ENCODE measurements at places on chromosomes 11 and 22.
A peak's percentile ranks its signal among the peaks of the same experiment; 100 is the strongest.

- peak; percentile 21 for DNase-seq
Measured at GRCh38 chr22:30044369-30044768, 35.9 kb upstream of the HORMAD2 start.

DNA sequence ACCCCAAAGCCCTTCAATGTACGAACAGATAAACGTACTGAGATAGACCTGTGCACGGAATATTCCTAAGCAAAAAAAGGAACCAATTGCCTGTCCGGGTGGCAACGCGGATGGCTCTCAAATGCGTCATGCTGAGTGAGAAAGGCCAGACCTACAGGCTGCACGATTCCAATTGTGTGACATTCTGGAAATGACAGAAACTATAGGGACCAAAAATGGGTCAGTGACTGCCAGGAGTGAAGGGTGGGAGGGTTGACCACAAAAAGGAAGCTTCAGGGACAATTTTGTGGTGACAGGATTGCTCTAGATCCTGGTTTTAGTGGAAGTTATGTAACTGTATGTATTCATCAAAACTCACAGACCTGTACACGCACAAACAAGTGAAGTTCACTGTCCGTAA is 24.0 kb upstream of the SYT8 start:
- no peak for DNase-seq

DNA sequence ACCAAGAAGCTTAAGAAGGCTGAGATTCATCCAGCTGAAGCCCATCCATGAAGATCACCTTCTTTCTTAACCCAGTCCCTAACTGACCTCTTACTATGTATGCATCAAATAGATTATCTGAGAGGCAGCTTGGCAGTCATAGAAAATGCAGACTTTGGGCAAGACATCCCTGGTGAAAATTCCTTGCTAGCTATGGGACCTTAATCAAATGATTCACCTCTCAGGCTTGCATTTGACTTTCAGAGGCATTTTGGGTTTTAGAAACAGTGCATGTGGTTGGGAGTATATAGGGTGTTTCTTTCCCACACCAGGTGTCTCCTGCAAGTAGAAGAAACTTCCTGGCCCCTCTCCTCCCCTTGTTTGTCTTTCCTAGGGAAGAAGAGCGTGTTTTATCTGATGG is 188.5 kb upstream of the ISX start:
- DNase-seq: no peak

DNA sequence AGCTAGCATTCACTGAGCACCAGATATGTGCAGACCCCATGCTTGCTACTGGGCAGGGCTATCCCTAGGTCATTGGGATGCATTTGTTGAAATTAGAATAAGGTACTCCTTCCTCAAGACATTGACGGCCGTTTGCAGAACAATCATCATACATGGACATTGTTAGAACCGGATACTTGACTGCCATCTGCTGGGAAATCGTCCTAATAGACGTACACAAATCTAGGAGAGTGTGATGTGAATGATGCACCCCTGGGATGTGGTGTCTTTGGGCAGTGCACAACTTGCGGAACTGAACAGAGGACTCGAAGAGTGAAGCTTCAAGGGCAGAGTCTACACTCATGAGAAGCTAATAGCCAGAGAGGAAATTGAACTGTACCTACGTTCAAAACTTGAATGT is 35.9 kb downstream of the MYO18B start:
- peak; percentile 71 for DNase-seq

- DNase-seq: no peak
Measured at GRCh38 chr11:64141081-64141783, 24.7 kb downstream of the MACROD1 start.

DNA sequence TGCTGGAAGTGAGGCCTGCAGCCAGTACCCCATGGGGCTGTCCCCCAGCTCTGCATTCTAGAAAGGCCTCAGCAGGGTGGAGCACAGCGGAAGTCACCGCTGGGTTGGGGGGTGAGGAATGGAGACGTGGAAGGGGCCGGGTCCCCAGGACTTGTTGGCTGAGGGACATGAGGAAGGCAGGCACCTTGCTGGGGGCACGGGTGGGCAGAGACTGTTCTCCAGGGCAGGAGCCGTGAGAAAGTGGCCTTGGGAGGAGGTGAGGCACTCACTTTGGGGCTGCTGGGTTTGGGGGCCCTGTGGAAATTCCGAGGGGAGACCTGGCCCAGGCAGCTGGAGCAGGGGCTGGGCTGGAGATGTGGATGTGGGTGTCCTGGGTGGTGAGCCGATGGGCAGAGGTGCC is 5.0 kb downstream of the TNNI2 start:
- DNase-seq: no peak

DNA sequence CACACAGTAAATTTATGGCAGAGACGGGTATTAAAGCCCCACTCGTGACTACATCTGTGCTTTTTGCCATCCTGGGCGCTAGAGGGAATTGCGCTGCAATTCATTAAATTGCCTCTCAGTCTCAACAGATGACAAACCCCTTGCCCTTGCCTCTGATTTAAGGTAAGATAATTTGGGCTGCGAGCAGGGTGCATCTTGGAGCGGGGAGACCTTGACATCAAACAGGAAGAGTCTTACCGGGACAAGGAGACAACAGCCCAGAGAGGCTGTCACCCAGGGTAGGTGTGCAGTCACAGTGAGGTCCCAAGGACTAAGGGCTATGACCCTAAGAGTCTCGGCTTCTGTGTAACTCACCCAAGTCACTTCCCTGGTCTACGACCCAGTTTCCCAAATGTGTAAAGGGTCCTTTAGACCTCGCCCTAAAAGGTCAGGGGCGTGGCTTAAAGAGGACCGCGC is 449 bp upstream of the TOM1 start:
- DNase-seq: peak; percentile 65

- DNase-seq: no peak
Measured at GRCh38 chr22:45859231-45860161, 117.5 kb downstream of the WNT7B start.

GRCh38 chr11:13421561-13421960 is 41.5 kb downstream of the BTBD10 start:
- DNase-seq: peak; percentile 33
